Stimulated activated CD8-positive, alpha-beta memory T cell treated with anti-CD3 and anti-CD28 coated beads, Interleukin-4, amount 100 ng/mL, for 24 hours (primary cell): ENCODE measurements at places on chromosomes 4 and X.

- no peak for DNase-seq
Measured at GRCh38 chr4:535181-535923, 36.3 kb downstream of the PIGG start.

DNA sequence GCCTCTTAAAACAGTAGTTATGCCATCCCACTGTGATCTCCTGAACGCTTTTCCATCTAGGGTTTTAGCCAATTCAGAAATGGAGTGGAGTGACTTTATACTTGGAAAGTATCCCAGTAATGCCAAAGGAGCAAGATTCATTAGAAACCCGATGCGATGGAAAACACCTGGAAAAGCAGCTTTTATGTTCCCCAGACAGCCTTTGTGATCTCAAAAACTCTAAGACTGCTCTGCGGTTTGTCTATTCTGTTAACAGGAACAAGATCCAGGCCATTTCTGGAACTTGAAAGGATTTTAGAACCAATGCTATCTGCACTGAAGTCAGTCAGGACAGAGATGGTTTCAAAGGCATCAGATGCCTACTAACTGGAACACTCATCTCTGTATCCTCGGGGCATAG is 145.1 kb downstream of the APBB2 start:
- no peak for DNase-seq

DNA sequence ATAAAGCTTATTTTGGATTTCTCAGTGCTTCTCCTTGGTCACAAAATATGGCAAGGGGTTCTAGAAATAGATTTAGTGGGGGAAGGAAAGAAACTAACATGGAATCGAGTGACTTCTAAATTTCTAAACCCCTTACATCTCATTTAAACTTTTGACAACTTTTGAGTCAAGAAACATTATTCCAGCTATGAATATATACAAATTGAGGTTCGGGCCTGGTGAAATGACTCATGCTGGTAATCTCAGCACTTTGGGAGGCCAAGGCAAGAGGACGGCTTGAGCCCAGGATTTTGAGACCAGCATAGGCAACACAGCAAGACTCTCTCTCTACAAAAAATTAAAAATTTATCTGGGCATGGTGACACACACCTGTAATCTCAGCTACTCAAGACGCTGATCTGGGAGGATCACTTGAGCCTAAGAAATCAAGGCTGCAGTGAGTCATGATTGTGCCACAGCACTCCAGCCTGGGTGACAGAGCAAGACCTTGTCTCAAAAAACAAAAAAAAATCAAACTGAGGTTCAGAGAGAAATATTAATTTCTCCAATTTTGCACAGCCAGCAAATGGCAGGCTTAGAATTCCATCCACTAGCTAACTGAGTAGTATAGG is 99.8 kb downstream of the ANXA3 start:
- DNase-seq = no peak

DNA sequence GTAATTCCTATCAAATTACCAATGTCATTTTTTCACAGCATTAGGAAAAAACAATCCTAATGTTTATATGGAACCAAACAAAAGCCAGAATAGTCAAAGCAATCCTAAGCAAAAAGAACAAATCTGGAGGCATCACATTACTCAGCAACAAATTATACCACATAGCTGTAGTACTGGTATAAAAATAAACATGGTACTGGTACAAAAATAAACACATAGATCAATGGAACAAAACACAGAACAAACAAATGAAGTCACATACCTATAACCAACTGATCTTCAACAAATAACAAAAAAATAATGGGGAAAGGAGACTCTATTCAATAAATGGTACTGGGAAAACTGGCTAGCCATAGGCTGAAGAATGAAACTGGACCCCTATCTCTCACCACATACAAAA is 37.4 kb downstream of the PPA2 start:
- no peak for DNase-seq

DNA sequence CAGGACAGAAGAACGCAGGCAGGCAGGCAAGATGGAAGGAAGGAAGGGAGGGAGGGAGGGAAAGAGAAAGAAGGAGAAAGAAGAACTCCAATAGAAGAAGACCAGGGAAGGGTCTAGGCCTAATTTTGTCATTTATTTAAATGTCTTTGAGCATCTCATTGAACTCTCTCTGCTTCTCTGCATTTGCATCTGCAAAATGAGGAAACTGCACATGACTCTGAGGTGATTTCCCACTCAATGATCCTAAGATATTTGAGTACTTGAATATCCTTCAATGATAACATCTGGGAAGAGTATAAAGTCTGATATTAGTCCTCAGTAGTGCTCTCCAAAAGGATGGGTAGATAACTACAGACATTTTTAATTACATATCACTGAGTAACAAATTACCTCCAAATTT is 33.1 kb upstream of the RBPJ start:
- DNase-seq = no peak

GRCh38 chr4:101695176-101695575 is 95.4 kb upstream of the BANK1 start:
- DNase-seq = no peak

DNA sequence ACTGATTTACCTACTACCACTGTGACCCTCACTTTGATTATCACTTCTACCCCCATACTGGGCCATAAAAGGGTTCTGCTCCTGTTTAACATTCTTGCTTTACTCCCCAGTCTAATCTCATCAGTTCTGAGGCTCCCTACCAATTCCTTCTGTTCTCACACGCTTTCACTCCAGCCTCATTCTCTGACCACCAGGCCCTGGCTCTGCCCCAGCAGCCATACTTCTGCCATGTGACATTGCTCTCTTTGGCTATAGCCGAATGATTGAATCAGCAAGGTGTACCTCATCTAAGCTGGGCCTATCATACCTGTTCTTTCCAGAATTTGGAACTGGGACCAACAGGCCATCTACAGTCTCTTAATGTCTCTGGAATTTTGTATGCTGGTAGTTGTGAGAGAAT is 14.4 kb upstream of the ELF2 start:
- no peak for DNase-seq

DNA sequence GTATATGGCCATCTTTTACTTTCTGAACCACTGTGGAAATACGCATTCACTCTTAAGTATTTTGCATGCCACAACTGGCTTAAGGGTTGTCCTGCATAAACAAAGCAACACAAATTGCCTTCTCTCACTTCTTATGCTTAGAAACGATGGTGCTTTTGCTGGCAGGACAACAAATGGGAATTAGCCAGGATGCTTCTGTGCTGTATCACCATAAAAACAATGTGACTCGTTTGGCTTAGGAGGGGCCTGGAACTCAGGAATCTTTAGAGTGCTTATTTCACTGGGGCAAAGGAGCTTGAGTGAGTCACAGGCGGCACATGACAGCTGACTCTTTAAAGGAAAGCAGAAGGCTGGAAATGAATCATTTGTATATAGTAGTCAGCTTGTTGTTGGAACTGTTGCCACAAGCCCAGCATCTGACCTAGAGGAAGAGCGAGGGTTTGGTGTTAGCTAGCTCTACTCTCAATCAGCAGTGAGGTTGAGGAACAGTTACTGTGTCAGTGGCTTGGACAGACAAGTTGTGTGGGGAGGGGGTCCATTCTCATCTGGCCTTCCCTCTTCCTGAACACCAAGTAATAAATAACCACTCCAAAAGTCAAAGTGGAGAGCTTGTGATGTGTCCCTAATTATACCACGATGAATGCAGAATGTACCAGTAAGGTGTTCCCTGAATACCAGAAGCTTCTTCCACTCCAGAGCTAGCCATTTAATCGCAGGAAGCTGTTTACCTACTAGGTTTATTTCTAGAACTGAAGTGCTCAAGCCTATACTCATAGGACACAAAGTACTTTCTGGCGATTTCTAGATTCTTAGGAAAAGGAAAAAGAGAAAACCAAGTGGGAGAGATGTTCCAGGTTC is 293.1 kb downstream of the CAMK2D start:
- DNase-seq = no peak

DNA sequence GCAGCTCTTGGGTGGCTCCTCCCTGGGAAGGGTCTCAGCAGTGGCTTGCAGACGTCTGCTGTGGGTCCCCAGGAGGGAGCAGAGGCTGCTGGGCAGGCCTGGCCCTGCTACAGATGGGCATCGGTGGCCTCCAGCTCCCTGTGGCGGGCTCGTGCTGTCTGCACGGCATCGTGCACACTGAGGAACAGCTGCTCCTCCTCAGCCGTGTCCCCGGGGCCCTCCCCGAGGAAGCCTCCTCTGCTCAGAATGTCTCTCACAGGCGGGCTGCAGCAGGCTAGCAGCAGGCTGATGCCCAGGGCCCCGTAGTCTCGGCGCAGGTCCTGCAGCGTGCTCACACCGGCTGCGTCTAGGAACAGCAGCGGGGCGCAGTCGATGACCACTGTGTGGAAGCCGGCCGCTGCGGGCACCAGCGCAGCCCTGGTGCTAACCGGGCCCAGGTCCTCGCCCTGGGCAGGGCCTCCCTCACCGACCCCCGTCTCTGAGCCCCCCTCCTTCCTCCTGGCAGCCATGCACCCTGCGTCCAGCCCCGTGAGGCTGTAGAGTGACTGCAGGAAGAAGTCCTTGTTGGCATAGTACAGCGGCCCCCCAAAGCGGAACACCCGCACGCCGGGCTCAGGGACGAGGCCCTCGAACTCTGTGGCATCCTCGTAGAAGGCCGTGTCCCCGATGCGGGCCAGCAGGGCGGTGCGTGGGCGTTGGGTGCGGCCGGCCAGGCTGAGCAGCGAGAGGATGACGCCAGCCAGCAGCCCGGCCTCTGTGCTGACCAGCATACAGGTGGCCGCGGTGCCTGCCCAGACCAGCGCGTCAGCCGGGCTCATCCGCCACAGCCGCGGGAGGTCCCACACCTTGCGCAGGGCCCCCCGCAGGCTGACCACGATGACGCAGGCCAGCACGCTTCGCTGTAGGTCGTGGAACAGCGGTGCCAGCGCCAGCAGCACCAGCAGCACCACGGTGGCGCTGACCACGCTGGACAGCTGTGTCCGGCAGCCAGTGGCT is 2.2 kb downstream of the IDUA start:
- DNase-seq = no peak

DNA sequence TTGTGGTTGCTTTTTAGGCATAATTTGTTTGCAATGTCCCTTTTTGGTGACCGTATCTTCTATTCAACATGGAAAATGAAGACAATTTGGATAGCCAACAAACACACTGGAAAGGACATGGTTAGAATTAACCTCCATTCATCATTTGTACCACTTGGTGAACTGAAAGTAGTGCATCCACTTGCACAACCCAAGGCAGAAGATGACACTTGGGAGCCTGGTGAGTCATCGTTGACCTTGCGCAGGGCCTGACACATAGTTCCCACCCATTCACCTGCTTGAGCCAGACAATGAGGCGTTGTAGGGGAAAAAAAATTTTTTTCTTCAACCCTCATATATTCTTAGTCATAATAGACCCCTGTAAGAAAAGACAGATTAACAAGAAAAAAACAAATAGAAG is 32.4 kb downstream of the EGF start:
- DNase-seq = peak; percentile 9

DNA sequence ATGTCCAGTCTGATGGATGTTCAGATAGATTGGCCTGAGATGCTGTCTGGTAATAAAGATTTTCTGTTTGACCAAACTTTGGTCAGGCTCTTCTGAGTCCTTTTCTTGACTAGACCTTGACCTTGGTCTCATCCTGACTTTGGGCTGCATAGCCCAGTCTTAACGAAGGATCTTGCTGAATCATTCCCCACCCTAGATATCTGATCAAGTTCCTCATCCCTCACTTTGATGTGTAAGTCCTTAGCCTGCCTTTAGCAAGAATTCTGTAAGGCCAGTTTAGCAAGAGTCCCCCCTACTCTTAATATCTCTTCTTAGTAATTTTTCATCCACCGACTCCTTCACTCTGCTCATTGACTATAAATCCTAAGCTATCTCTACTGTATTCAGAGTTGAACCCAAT is 244.4 kb upstream of the JADE1 start:
- DNase-seq = no peak

GRCh38 chrX:101450085-101450484 is 35.2 kb upstream of the ARMCX4 start:
- no peak for DNase-seq

- DNase-seq = no peak
Measured at GRCh38 chr4:55733932-55734331, 85.7 kb upstream of the EXOC1L start.

- DNase-seq = no peak
Measured at GRCh38 chrX:118652717-118653116, 74.7 kb upstream of the IL13RA1 start.

DNA sequence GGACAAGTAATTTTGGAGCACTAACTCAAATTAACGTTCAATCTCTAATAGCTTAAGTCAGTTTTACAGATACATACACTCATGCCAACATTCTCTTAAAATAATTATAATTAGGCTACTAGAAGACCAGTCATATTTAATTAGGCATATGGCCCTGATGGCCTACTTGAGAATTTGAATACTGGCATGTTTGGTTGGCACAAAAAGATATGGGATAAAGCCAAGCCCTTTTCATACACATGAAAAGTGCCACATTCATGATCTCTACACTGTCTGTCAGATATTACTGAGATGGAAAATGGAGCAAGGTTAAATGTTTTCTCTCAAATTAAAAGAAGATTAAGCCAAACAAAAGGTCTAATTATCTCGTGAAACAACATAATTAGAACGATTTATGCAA is 1091.0 kb downstream of the C4orf33 start:
- DNase-seq = no peak

GRCh38 chr4:27910227-27910626 is 1049.6 kb downstream of the STIM2 start:
- no peak for DNase-seq

DNA sequence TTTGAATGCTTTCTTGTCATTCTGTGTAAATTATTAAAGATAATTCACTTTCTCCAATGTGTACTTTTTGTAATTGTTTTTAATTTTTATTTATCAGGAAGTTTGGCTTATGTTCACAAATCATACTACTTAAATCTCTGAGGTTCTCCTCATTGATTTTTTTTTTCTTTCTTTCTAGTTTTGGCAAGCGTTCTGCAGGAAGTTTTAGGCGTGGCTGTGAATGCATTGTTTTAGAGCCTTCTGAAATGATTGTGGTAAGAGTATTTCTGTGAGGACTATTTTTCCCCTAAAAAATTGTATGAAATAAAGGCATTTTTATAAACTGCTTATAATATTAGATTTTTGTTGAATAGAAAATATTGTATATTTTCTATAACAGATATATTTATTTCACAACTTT is 135.8 kb downstream of the RAPGEF2 start:
- DNase-seq = no peak
